ENCODE measurements at places on chromosomes 3 and 15.

DNA sequence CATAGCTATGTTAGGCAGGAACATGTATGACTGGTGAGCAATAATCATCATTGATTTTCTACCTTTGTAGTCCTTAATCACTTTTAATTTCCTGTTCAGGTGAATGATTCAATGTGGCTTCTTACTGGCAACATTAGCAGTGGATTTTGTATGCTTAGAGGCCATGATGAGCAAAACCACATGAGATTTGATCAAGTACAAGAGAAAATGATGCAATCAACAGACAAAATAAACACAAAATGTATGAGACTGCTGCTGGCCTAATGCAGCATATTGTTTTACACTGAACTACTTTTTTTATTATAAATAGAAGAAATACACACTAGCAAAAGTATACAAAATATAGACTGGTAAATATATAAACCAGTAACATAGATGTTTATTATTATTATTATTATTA lies 47.5 kb upstream of the SI start:
- DNase-seq, result no peak

- no peak for DNase-seq
Measured at GRCh38 chr15:69912116-69912515, 185.6 kb downstream of the TLE3 start.

DNA sequence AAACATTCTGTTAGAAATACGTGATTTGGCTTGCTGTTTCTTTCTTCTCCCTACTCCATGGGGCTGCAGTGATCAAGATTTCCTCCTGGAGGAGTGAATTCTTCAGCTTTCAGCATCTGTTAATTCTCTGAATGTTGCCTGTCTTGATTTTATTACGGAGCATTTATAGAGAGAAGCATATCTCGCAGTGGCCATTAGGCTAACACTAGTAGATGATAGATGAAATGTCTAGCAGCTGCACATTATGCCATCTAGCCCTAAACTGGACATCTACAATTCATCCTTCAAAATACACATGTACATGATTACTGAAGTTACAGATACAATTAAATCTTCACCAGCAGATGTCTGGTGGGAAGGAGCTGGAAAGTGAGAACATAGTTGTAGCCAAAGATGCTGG lies 769.8 kb upstream of the NECTIN3 start:
- DNase-seq, result no peak

DNA sequence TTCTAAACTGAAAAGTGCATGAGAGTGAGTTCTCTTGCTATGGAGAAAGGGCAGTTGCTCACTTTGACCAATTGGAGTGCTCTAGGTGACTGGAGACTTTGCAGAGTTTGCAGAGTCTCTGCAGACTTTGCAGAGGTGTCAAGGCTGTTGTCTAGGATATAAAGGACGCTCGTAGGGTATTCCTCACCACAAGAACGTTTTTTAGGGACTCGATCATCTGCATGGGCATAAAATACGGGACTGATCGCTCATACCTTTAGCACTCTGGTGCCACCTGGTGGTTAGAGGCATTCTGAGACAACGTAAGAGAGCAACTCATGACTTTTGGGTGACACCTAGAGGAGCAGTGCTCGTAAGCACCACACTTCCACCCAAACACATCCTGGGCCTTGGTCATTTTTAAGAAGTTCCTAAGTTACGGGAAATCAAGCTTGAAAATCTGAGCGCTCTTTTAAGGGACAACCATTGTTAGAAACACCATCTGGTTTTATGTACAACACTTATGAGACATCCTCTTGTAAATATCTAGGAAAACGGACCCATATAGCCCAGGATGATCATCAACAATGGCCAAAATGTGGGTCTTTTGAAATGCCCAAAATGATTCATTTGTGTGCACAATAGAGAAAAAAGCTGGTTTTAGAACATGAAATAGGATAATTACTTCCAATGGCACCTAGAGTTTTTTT lies 51.6 kb upstream of the XCR1 start:
- DNase-seq, result peak; percentile 79

DNA sequence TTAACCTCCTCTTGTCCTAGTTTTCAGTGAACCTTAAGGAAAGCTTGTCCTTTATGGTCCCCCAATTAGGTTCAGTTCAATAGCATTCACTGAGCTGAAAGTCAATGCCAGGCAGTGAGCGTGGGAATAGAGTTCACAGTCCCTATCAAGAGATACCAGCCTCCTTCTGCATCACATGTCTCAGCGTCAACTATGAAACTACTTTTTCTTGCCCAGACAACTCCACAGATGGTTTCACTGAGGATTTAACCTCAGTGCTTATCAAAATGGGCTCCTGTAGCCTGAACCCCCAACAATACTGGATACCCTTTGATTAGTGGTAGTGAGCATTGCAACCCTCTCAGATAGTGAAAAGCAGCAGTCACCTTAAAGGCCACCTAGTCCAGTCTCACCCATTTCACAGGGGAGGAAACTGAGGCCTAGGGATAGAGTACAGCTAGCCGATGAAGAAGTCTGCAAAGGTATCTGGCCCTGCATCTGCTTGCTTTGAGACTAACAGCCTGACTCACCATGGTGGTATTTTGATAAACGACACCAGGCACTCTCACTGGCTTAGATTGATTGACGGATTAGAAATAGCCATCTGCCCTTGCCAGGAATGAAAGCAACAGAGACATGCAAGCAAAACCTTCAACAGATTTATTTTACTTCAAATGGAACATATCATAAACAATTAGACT lies 1.6 kb upstream of the UBA3 start:
- DNase-seq, result no peak

GRCh38 chr3:80350771-80351170 lies 583.0 kb upstream of the ROBO1 start:
- no peak for DNase-seq

- DNase-seq, result no peak
Measured at GRCh38 chr15:87142096-87142495, 1062.4 kb downstream of the AGBL1 start.

DNA sequence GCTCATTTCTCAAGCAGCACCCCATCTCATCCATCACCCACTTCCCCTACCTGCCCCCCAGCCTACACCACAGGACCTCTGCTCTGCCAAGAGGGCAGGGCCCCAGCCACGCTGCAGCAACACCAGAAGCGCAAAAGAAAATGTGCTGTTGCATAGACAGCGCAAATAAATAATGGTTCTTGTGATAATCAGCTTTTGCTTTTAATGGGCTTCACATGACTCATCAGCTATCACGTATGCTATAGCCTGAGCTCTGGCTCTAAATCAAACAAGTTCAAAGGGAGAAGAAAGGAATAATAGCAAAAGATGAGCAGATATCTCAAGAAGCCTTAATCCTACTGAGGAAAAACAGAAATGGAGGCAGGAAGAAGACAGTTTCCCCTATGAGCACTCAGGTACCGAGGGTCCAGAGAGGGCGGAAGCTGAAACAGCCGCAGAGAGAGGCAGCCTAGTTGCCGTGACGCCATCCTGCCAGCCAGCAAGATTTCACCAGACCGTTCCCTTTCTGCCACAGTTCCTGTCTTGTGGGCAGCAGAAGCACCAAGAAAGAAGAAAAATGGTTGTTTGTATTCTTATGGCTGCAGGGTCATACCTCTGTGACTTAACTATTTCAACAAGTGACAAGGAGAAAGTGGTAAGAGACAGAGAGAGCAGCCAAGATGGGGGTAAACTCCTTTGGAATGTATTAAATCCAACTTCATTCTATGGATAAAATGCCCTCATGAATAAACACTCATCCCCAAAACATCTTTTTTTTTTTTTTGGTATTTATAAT lies 22.0 kb downstream of the RAB27A start:
- DNase-seq, result no peak

- DNase-seq, result no peak
Measured at GRCh38 chr15:50653156-50653743, 33.3 kb downstream of the TRPM7 start.

DNA sequence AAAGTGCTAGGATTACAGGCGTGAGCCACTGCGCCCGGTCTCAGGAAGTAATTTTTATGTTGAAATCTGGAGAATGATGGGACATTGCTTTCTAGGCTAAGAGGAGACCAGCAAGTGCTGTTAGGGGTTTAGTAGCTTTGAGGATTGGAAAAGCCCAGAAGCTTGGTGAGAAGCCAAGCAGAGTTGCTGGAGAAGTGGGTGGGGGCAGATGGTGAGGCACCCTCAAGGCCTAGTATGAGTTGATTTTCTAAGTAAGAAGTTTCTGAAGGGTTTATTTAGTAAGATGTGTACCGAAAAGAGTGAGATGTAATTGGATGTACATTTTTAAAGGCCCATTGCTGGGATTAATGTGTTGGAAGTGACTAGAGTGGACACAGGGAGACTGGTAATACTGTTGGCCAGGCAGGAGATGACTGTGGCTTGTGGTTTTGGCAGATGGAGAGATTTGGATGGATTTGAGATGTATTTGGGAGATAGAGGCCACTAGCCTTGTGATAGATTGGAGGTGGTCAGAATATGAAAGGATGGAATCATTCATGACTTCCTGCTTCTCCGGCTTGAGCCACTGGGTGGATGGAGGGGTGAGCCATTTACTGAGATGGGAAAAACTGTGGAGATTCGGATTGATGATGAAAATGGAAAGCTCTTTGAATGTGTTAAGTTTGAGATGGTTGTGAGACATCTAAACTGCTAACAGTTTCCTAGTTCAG lies 2.3 kb downstream of the LRRC28 start:
- no peak for DNase-seq

DNA sequence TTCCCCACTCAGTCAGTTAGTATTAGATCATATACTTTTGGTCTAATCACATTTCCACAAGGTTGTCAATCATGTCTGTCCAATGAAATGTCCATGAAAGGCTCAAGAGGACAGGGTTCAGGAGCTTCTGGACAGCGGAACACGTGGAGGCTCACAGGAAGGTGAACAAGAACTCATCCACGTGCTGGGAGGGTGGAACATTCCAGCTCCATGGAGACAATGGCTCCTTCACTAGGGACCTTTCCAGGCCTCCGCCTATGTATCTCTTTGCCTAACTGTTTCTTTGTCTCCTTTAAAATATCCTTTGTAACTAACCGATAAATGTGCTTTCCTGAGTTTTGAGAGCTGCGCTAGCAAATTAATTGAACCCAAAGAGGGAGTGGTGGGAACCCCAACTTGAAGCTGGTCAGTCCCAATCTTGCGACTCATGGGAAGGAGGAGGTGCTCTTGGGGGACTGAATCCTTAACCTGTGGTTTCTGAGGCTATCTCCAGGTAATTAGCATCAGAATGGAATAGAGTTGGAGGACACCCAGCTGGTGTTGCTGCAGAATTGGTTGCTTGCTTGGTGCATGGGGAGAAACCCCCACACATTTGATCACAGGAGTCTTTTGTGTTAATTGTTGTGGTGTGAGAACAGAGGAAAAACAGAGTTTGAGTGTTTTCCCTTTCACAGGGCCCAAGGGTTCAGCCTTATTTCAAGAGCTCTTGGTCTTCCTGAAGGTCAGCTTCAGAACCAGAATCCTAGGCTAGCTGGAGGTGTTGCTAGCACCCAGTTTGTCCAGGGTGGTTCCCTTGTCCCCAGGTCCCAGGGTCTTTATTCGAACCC lies 3.0 kb upstream of the TKT start:
- no peak for DNase-seq

GRCh38 chr3:177536873-177537272 lies 339.6 kb upstream of the TBL1XR1 start:
- DNase-seq, result no peak

Measured in NCI-H526 treated with DMSO at 0.1 percent for 48 hours (cell line).